ENCODE measurements at places on chromosomes 7 and 10.

DNA sequence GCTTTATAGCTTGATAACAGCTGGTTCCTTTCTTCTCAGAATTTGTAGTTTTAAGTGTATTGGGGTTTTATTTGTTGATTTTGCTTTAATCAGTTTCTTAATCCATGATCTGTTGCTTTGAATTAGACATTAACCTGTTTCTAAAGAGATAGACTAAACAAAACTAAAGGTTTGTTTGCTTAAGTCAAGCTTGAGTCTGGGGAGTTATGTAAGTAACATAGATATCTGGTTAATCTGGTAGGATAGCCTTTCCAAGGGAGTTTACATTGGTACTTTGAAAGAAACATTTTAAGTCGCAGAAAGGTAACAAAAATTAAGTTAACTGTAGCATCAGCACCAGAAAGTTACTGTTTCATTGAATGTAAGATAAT is 5.4 kb downstream of the PPP2R2D start:
- DNase-seq = no peak

DNA sequence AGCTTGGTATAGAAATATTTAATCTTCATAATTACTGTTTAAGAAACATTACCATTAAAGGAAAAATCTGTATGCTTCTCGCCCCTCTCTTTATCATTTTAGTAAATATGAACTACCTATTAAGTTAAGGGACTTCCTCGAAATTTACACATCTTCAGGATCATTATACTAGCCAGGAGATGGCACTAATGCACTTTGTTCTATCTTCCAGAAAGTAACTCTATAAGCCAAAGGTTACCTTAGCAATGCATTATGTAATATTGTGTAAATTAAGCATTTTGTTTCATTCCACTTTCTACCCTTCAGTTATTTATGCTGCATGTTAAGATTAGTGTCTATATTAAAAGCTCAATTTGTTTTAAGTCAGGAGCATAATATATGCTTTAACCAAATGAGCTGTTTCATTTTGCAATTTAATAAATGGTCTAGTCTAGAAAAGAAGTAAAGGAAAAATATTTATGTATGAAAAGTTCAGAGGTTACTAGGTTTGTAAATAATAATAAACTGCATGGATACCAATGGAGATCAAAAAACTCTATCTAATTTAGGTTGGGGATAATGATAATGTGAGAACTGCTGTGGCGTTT is 128.5 kb downstream of the ANKRD7 start:
- peak; percentile 13 for DNase-seq

DNA sequence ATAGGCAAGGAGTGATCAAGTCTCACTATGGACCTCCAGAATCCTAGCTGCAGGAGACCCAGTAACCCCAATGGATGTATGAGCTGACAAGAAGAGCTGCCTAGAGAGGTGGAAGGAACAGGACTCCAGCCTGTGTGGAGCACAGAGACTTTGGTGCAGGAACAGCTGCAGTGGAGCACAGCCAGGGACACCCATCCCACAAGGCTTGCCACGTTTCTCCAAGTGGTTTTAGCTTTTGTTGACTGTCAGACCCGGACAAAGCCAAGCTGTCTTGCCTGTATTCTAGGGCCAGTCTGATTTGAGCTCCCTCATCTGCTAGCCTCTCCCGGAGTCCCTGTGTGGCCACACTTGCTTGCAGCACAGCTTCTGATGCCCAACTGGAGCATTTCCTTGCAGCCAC is 224.7 kb downstream of the CHRM2 start:
- DNase-seq = no peak

- DNase-seq = no peak
Observed at GRCh38 chr7:7563813-7564212, 2.9 kb upstream of the MIOS start.

- DNase-seq = no peak
Observed at GRCh38 chr7:128831178-128831993, 1.2 kb downstream of the FLNC start.

DNA sequence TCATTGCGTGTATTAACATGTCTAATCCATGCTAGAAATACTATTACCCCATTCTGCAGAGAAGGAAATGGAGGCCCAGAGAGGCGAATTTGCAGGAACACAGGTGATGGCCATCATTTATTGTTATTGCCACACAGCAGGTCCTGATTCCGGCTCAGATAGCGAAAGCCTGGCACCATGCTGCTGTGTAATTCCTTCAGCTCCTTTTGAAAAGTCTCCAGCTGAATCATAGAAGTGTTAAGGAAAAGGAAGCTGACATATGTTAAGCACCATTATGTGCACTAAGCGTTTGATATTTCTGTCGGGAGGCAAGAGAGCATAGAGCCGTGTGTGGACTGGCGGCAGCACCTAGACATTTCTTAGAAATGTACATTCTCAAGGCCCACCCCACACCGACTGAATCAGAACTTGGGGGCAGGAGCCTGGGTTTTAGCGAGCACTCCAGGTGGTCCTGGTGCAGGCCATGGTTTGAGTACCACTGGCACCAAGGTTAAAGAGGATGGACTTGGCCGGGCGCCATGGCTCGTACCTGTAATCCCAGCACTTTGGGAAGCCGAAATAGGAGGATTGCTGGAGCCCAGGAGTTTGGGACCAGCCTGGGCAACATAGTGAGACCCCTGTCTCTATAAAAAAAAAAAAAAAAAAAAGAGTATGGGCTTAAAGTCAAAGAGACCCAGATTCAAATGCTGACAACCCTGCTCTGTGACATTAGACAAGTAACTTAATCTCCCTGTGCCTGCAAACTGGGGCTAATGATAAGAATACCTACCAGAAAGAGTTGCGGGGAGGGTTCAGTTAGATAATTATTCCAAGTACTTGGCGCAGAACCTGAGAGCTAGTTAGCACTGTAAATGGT is 52.2 kb downstream of the UNC5B start:
- no peak for DNase-seq

DNA sequence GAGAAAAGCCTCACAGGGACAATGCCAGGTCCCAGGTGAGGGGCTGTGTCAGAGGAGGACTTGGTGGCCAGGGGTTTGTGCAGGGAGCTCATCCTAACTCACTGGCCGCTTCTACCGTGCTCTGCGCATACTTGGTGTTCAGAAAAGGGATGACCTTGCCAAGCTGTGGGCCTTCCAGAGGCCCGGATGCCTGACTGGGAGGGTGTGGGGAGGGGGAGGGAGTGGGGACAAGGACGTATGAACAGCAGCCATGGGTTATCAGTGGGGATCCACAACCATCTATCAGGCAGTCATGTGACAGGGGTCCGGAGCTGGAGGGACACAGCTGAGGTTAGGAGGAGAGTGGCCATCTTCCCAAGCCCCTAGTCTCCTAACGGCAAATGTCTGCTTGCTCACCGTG is 6.2 kb downstream of the SFXN4 start:
- no peak for DNase-seq

DNA sequence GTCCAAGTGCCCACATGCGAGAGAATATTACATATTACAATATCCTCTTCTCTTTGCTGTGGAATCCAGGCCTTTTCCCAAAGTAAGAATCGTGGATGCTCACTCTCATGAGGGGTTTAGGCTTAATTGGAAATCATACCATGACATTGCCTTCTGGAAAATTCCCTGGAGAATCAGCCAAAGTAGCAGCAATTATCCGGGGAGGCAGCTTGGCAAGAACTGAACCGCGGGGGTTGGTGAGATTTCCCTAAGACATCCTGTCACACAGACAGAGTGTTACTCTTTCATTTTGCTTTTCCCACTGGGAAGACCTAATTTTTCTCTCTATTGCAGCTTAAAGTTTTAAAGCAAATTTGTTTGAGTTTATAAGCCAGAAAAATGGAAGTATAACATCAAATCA is 463.6 kb upstream of the DPP6 start:
- no peak for DNase-seq

GRCh38 chr7:136016649-136017395 is 39.7 kb upstream of the MTPN start:
- DNase-seq = no peak

- no peak for DNase-seq
Observed at GRCh38 chr7:125926621-125927020, 997.0 kb upstream of the POT1 start.

- DNase-seq = no peak
Observed at GRCh38 chr7:25456467-25457171, 228.3 kb upstream of the NPVF start.

Data from T-helper 2 cell (primary cell).